ENCODE measurements at places on chromosomes 12 and 14. TPM values are rescaled to one million over a fixed set of nuclear protein-coding genes. Genes with fewer than 3 reads are reported as not detected.

Gene PTPRB
- not detected for total RNA-seq

Gene KCNA1
- total RNA-seq = not detected

Gene USP44
- 1.5 TPM for total RNA-seq

Gene SPX
- total RNA-seq = 1.1 TPM

Gene IL31
- total RNA-seq = not detected

Gene NXPH4
- 0.81 TPM for total RNA-seq

Gene KLRC1
- not detected for total RNA-seq

Gene TSPAN31
- total RNA-seq = 23.0 TPM

Gene ASIC1
- 0.91 TPM for total RNA-seq

Gene HAL
- 0.23 TPM for total RNA-seq

Gene SCNN1A
- total RNA-seq = 0.78 TPM

Gene CDH24
- total RNA-seq = 1.6 TPM

Gene EGLN3
- 12.0 TPM for total RNA-seq

Gene FAIM2
- 0.95 TPM for total RNA-seq

Gene ATP2B1
- 29.7 TPM for total RNA-seq

Gene GAS2L3
- 4.2 TPM for total RNA-seq

Gene PRICKLE1
- 0.30 TPM for total RNA-seq

Gene ESRRB
- total RNA-seq = 0.05 TPM

Gene ERBB3
- total RNA-seq = 2.5 TPM

Gene CLEC1B
- total RNA-seq = not detected

Gene SLC38A6
- 7.5 TPM for total RNA-seq

Gene NFYB
- 22.3 TPM for total RNA-seq

Gene TMEM63C
- 1.5 TPM for total RNA-seq

Gene KCNK10
- total RNA-seq = not detected

Gene OR10G2
- total RNA-seq = not detected

Gene KLRD1
- 1.1 TPM for total RNA-seq

Gene TMEM263
- total RNA-seq = 26.0 TPM

Gene PCED1B
- 57.1 TPM for total RNA-seq

Gene SOX5
- total RNA-seq = 0.75 TPM

Gene MMP19
- total RNA-seq = not detected

Gene TMEM179
- not detected for total RNA-seq

Gene TPH2
- not detected for total RNA-seq

Gene TCTN1
- total RNA-seq = 3.4 TPM

Gene ALDH1L2
- 1.9 TPM for total RNA-seq

Gene PLEKHG7
- 0.18 TPM for total RNA-seq

Data from activated CD4-positive, alpha-beta memory T cell treated with anti-CD3 and anti-CD28 coated beads, Interleukin-2, amount 10 ng/mL, durations not matched to agents 7 days and 5 days (primary cell).